ENCODE measurements at places on chromosomes 6 and 20. TPM values are rescaled to one million over a fixed set of nuclear protein-coding genes. Genes with fewer than 3 reads are reported as not detected.

The CALHM4 gene
- total RNA-seq: not detected

The TCP11 gene
- total RNA-seq: not detected

DNA sequence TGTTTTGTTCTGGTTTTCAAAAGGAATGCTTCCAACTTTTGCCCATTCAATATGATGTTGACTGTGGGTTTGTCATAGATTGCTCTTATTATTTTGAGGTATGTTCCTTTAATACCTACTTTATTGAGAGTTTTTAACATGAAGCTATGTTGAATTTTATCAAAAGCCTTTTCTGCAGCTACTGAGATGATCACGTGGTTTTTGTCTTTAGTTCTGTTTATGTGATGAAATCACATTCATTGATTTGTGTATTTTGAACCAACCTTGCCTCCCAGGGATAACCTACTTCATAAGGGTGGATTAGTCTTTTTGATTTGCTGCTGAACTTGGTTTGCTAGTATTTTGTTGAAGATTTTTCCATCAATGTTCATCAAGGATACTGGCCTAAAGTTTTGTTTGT lies 92.7 kb upstream of the TCF21 start:
- DNase-seq: no peak

DNA sequence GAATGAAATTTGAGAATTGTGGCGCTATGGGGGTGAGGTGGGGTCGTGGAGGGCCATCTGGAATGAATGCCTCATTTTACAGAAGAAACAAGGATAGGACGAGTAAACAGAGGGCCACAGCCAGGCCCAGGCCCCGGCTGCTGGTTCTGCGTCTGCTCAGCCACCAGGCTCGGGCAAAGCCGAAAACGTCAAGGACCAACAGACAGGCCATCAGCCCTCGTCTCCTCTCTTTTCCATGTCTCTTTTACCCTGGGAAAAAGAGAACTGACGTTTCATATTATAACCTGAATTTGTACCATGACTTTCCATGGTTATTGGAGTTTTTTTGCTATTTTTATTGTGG lies 212.4 kb upstream of the ARID1B start:
- no peak for DNase-seq

DNA sequence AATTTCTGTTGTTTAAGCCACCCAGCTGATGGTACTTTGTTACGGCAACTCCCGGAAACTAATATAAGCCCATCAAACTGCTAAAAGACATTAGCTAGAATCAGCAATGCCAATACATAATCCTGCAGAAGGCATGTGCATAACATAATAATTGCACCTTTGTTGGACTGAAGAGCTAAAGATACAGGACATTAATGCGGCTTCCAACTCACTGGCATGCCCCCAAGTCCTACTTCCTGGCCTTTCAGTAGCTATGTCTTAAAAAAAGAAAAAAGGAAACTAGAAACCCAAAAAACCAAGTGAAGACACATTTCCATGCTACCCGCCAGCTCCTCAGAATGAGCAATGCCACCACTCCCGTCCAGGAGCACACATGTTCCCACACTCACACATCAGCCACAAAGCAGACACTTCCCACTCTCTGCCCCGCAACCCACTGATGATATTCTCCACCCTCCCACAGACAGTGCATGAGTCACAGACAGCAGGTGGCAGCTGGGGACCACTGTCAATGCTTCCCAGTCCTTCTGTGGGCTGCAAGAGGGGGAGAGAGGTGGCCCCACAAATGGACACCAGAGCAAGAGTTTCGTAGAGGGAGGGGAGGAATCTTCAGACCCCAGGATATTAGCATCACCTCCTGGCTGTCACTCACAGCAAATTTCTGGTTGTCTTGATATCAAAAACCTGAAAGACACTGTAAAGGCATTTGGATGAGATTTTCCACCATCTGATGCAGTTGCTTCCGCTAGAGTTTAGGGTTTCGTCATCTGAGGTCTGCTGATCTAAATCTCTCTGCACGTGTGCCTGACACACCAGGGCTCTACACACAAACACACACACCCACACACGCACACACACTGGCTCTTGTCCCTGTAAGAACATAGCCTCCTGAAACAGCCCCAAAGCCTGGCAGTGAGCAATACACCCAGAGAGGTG lies 32.8 kb downstream of the GFOD1 start:
- DNase-seq: peak; percentile 58

DNA sequence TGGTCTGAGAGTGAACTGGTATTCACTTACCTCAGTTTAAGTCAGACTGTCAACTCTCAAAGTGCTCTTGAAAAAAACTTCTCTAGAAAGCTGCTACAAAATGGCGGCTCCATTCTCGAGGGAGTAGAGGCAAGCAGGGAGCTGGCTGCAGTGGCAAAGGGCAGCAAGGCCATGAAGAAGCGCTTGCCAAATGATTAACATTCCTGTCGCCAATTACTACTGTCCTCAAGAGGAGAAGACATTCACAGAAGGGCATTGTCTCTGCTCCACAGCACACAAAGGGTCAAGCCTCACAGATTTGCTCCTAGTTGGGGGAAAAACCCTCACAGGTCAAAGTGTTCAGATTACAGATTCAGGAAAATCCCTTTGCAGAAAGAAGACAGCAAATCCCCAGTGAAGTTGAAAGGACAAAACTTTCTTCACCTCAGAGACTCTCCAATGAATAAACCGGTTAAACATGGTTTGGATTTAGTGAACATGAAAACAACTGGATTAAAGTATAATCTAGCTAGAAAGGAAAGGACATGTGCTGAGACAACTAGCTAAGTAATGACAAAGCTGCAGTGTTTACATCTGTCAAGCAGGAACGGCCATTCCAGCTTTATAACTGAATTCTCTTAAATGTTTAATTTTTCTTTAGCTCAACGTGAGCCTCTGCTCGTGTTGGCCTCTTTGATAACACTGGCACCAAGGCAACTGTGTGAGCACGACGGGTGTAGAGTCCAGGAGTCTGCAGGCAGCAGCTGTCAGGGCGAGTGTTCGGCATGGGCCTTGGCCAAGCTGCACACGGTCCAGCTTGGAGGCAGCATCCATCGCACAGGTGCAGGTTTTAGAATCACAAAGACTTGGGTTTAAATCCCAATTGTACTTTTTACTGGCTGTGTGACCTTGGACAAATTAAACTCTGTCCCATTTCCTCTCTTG lies 37.6 kb downstream of the NR2E1 start:
- no peak for DNase-seq

DNA sequence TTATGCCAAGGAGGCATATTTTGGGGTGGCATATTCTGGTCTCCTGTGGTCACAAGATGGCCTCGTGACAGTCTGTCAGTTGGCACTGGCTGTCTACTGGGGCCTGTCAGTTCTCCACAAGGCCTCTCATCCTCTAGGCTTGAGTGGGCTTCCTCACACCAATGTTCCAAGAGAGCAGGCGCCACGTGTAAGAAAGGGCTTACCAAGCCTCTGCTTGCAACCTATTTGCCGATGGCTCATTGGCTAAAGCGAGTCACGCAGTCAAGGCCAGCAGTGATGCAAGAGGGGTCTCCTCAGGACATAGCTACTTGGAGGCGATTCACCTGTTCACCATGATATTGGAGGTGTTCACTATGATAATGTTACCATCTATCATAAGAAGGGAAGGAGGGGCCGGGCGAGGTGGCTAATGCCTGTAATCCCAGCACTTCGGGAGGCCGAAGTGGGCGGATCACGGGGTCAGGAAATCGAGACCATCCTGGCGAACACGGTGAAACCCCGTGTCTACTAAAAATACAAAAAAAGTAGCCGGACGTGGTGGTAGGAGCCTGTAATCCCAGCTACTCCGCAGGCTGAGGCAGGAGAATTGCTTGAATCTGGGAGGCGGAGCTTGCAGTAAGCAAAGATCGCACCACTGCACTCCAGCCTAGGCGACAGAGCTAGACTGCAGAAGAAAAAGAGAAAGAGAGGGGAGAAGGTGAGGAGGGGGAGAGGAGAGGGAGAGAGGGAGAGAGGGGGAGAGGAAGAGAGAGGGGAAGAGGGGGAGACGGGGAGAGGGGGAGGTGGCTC lies 35.3 kb downstream of the C6orf52 start:
- DNase-seq: no peak

DNA sequence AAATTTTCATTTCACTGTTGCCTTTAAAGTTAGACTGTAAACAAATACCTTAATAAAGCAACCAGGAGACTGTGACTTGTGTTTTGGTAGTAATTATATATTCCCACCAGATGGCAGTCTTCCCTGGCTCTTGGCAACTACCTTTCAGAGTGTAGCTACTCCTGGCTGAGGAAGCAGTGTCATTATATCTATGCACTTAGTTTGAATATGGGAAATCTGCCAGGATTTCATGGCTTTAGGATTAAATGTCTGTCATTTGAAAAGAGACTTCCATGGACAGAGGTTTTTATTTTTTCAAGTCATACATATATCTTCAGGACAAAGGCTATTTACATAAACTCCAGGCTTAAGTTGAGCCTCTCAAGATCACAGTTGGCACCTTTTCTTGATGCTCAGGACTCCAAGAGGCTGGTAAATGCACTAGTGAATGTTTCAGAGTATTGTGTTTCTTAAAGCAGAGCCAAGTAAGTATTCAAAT lies 160.1 kb downstream of the C6orf58 start:
- peak; percentile 90 for DNase-seq

DNA sequence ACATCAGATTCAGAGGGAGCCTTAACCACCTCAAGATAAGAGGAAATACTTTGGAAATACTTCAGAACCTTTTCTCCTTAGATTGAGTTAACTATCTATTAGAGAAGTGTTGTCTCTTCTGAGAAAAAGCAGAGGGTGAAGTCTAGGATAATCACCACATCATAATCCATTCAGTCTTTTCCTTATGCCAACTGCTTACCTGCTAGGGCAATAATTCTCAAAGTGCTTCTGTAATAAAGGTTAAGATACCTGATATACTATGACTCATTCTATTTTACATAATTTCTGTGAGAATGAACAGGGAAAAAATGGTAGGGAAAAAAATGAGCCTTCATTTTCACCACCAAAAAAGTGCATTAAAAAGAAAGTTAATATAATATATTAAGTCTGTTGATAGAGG lies 70.1 kb upstream of the LOC128125822 start:
- no peak for DNase-seq

DNA sequence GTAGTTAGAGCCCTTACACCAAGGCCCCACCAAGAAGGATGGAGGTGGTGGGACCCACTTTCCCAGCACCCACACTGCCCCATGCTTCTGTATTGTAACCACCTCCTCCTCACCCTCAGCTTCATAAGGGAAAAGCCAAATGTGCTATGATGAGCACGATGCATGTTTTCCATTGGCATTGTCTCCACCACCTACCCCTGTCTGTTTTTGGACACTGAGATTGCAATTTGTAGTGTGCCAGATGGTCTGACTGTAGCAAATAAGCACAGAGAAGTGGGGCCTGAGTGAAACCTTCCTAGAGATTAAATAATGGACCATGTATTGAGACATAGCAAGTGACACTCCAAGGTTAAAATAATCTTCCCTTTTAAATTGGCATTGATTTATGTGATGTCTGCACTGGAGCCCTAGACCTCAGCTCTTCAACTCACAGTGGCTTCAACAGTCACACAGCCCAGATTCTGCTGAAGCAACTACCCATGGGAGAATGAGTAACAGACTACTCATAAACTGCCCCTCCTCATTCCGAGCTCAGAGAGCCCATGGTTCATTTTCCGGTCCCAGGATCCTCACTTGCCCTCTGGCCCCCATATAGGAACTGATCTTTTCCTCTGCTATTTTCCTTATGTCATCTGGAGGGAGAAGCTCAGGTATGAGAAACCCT lies 177.9 kb downstream of the COL9A1 start:
- no peak for DNase-seq

DNA sequence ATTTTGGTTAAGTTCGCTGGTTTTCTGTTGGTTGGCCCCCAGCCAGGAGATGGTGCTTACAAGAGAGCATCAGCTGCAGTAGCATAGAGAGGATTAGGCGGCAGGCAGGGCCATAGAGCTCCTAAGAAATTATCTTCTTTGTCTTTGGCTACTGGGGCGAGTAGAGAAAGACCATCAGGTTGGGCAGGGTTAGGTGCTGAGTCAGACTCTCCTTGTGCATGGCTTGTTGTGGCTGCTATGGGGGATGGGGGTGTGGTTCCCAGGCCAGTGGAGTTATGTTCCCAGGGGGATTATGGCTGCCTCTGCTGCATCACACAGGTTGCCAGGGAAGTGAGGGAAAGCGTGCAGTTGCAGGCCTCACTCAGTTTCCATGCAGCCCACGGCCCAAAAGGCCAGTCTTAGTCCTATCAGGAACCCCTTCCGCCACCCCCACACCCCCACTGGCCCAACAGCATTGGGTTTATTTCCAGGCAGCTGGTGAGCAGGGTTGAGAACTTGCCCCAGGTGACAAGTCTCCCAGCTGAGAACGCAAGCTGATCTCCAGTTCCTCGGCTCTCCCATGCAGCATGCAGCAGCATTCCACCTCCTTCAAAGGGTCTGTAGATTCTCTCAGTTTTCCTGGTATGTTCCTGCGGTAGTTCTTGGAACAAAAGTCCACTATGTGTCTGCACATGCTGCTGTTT lies 243.7 kb downstream of the UTRN start:
- DNase-seq: no peak

DNA sequence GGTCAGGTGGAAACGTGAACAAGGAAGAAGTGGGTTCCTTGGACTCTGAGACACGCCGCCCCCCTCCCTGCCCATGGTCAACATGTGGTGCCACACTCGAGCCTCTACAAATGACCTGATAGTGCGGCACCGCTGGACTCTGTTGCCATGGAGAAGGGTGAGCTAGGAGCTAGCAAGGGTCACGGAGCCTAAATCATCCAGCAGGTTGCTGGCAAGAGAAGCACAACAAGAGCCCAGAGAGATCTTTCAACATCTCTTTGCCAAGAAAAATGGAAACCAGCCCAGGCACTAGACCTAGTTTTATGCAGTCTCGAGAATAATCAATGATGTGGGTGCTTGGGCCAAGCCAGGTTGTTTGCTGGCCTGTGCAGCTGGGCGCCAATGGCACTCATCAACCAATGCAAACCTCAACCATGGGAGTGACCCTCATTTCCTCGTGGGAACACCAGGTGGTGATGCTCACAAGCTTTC lies 69.5 kb downstream of the NOL4L start:
- DNase-seq: no peak

DNA sequence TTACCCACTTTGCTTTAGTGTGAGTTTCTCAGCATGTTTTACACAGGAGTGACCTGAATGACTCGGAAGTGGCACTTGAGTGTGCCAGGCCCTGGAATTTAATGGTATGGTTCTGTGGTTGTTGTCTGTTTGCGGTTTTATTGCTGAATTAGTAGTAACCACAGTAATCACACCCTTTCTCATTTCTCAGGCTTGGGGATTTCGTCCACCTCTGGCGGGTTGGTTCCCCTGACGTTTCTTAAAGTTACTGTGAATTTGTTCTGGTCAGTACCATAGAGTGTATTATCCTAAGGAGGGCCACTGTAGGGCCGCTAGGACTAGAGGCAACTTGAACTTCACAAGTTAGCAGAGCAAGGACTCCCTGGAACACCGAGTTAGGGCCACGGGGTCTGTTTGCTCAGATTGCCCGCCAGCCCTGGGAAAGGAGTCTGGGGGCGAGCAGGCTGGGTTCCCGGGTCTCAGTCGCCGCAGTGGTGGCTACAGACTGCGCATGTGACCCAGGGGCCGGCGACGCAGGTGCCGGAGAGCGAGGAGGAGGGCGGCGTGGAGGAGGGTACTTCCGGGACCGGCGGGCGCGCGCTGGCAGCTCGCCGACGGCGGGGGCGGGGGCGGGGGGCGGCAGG lies 546 bp upstream of the KLHL32 start:
- DNase-seq: no peak
